Nephron progenitor cell (in vitro differentiated cells): ENCODE measurements at places on chromosomes 7 and 10.

GRCh38 chr7:39016609-39017008, 38.9 kb downstream of the POU6F2 start:
- H3K4me1 ChIP-seq, result no peaks in the 10 kb centered on the region
- peaks cover 5% of the 10 kb centered on the region for H3K36me3 ChIP-seq
- no peak for DNase-seq
- H3K27ac ChIP-seq, result no peak overlapping the region

DNA sequence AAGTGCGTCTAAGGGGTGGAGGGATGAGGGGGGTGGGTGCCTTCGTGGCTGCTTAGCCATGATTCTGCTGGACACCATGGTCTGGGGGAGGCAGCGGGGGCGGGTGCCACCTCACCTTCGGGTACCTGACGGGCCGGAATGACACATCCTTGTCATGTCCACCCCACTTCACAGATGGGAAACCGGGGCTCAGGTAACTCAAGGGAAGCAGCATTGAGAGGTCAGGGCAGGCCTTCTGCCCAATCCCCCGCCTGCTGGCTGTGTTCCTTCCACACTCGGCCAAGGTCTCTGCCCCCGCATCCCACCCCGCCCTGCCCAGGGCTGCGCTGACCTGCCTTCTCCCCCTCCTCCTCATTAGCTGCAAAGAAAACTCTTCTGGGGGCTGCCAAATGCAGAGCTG, 598.0 kb downstream of the PTPRN2 start:
- H3K4me3 ChIP-seq, result no peak overlapping the region
- H3K27ac ChIP-seq, result no peak overlapping the region
- H3K36me3 ChIP-seq, result no peaks in the 10 kb centered on the region
- peaks cover 16% of the 10 kb centered on the region for H3K27me3 ChIP-seq

DNA sequence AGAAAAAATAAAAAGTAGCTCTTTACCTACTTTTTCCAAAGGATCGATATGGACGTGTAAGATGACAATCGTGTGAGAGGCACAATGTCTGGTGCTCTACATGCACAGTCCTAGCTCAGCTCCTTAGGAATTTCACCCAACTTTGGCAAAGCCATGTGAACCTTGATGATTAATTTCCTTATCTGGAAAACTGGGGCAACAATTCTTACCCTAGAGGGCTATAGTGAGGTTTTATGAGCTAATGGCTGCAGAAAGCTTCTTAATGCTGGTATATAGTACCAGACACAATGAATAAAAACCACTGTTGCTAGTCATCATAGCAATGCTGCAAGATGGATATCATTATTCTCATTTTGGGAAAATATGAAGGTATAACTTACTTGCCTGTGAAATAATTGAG, 202.7 kb downstream of the PARD3 start:
- H3K4me3 ChIP-seq, result no peak overlapping the region
- H3K27ac ChIP-seq, result no peak overlapping the region
- DNase-seq, result no peak
- H3K27me3 ChIP-seq, result no peaks in the 10 kb centered on the region
- peaks cover 6% of the 10 kb centered on the region for H3K4me1 ChIP-seq

DNA sequence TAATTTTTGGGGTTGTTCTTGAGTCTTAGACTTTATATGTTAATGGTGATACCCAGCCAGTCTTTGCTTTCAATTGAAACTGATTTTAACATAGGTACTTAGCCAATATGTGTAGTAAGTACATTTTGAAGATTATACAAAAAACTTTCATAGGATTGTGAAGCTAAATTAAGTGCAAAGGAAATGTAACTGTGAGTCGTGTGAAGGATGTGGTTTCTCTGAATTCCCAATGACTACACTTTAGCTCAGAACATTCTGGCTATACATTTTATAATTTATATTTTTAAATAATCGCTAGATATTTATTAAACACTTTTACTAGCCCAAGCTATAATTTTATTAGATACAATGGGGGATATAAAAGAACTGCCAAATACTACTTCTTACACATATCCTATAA, 359.3 kb downstream of the PCLO start:
- no peak for DNase-seq
- H3K27ac ChIP-seq, result no peak overlapping the region
- H3K27me3 ChIP-seq, result no peaks in the 10 kb centered on the region
- no peaks in the 10 kb centered on the region for H3K4me1 ChIP-seq

- H3K27me3 ChIP-seq, result peaks cover 5% of the 10 kb centered on the region
Measured at GRCh38 chr7:139896288-139896687, 67.2 kb downstream of the TBXAS1 start.

- H3K36me3 ChIP-seq, result peaks cover 19% of the 10 kb centered on the region
- peak overlapping the region; percentile 31 for H3K4me3 ChIP-seq
- H3K27ac ChIP-seq, result no peak overlapping the region
- H3K4me1 ChIP-seq, result peaks cover 81% of the 10 kb centered on the region
- peaks cover 14% of the 10 kb centered on the region for H3K27me3 ChIP-seq
Measured at GRCh38 chr7:70573696-70574095, 558.2 kb upstream of the GALNT17 start.

- no peak for DNase-seq
- peaks cover 70% of the 10 kb centered on the region for H3K27me3 ChIP-seq
- H3K36me3 ChIP-seq, result no peaks in the 10 kb centered on the region
- no peak overlapping the region for H3K27ac ChIP-seq
Measured at GRCh38 chr7:151896086-151896485, 19.2 kb upstream of the PRKAG2 start.

DNA sequence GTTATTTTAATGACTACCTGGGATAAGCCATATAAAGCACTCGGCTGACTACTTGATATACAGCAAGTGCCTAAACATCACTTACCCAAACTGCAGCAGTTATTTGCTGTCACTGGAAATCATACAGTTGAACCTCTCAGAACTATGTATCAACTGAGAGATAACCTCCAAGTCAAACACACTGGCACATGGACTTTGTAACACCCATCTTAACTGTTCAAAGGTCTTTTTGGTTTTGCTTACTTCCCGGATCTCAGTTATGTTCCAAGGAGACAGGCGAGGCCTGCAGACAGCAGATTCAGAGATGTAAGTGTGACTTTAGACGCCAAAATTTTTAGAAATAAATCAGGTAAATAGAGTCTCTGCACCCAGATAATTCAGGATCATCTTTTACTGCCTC, 34.6 kb upstream of the DAGLB start:
- H3K27me3 ChIP-seq, result peaks cover 12% of the 10 kb centered on the region
- DNase-seq, result no peak
- no peak overlapping the region for H3K27ac ChIP-seq
- H3K4me3 ChIP-seq, result peak overlapping the region; percentile 92
- H3K36me3 ChIP-seq, result peaks cover 26% of the 10 kb centered on the region

GRCh38 chr7:23247603-23248335, 1.2 kb downstream of the GPNMB start:
- no peaks in the 10 kb centered on the region for H3K36me3 ChIP-seq
- no peaks in the 10 kb centered on the region for H3K4me1 ChIP-seq
- peak overlapping the region; percentile 29 for H3K27ac ChIP-seq
- peaks cover 16% of the 10 kb centered on the region for H3K27me3 ChIP-seq

DNA sequence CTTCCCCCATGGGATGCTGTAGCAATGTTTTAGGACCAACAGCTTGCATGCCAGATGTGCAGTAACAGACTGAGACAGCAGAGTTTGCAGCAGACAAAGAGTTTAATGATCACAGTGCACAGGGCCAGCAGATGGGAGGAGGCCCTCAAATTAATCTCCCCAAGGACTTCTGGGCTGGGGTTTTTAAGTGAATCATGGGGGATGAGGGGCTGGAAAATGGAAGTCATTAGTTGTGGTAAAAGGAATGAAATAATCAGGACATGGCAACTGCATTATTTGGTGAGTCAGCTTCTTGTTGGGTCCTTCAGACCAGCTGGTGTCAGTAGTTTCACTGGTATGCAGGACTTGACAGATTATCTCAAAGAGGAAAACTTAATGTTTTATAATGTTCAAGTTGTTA, 12.6 kb upstream of the NRBF2 start:
- H3K27me3 ChIP-seq, result peaks cover 11% of the 10 kb centered on the region
- H3K36me3 ChIP-seq, result peaks cover 5% of the 10 kb centered on the region
- no peak for DNase-seq
- H3K27ac ChIP-seq, result no peak overlapping the region
- H3K4me1 ChIP-seq, result peaks cover 10% of the 10 kb centered on the region

- H3K36me3 ChIP-seq, result no peaks in the 10 kb centered on the region
- peaks cover 3% of the 10 kb centered on the region for H3K27me3 ChIP-seq
- H3K4me3 ChIP-seq, result no peak overlapping the region
- H3K27ac ChIP-seq, result peak overlapping the region; percentile 7
- peaks cover 51% of the 10 kb centered on the region for H3K4me1 ChIP-seq
- DNase-seq, result no peak
Measured at GRCh38 chr10:29078919-29079318, 210.0 kb upstream of the LYZL1 start.

GRCh38 chr7:145957160-145957890, 159.3 kb upstream of the CNTNAP2 start:
- H3K4me3 ChIP-seq, result no peak overlapping the region
- H3K4me1 ChIP-seq, result no peaks in the 10 kb centered on the region
- H3K27ac ChIP-seq, result no peak overlapping the region
- no peaks in the 10 kb centered on the region for H3K27me3 ChIP-seq
- no peaks in the 10 kb centered on the region for H3K36me3 ChIP-seq

GRCh38 chr10:93820434-93820833, 62.7 kb downstream of the LGI1 start:
- peaks cover 11% of the 10 kb centered on the region for H3K4me1 ChIP-seq
- no peak overlapping the region for H3K4me3 ChIP-seq
- H3K27ac ChIP-seq, result no peak overlapping the region
- DNase-seq, result no peak
- no peaks in the 10 kb centered on the region for H3K36me3 ChIP-seq

DNA sequence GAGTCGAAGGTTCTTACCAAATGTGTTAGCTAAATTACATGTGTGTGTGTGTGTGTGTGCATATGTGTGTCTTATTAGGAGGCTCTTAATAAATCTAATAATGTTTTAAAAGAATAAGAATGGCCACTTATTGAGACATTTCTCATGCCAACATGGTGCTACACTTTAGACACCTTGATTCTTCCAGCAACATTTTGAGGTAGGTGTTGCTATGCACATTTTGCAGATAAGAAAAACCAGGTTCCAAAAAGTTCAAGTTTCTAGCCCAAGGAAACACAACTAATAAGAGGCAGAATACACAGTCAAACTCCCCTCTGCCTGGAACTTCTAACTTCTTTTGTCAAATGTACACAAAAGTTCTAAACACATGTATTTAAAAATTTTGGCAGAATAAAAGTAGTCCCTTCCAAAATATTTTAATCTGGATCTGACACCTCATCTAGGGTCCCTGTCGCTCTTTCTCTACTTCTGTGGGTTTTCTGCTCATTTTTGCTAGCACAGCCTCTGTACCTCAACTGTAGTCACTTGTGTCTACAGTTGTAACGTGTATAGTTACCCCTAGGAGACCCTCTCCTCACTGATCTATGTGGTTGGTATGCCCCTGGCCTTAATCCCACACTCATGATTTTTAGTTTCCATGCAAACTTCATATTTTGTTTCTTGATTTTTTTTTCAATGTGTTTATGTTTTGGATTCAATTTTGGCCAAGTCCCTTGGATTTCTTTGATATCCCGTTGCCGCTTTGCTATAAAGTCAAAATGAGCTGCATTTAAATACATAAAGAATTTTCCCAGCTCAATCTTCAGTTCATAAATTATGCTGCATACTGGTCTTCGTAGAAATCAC, 4.3 kb downstream of the ANKRD1 start:
- no peak for DNase-seq
- peaks cover 28% of the 10 kb centered on the region for H3K4me1 ChIP-seq
- H3K27ac ChIP-seq, result no peak overlapping the region
- peaks cover 4% of the 10 kb centered on the region for H3K27me3 ChIP-seq
- H3K36me3 ChIP-seq, result no peaks in the 10 kb centered on the region

GRCh38 chr7:15430191-15430590, 131.6 kb downstream of the AGMO start:
- no peak overlapping the region for H3K4me3 ChIP-seq
- H3K27me3 ChIP-seq, result no peaks in the 10 kb centered on the region
- peaks cover 13% of the 10 kb centered on the region for H3K4me1 ChIP-seq
- no peaks in the 10 kb centered on the region for H3K36me3 ChIP-seq
- H3K27ac ChIP-seq, result no peak overlapping the region

DNA sequence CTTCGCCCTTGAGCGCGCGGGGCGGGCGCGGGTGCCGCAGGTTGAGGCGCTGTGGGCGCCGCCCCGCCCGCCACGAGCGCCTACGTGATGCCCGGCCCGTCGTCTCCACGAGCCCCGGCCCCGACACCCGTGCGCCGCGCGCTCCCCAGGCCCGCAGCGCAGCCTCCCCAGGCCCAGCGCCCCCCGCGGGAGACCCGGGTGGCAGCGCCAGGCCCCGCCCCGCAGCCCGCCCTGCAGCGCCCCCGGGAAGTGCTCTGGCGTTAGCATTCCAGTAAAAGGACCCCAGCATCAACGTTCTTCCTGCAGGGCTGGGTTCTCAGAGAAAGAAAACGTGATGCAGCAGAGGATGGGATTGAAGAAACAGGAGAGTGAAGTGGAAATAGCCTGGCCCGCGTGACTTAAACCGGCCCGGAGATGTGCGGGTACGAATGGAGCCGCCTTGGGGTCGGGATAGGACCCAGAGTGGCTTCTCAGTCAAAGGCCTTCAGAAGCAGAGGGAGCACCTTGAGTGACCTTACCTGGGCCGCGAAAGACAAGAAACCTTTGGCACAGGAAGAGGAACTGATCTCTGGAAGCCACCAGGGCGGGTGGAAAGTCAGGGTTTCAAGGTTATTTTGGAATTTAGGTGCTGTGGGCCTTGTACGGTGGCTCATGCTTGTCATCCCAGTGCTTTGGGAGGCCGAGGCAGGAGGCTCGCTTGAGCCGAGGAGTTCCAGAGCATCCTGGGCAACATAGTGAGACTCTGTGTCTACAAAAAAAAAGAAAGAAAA, 1.8 kb downstream of the PFKP start:
- DNase-seq, result peak; percentile 58
- peaks cover 29% of the 10 kb centered on the region for H3K36me3 ChIP-seq
- H3K4me3 ChIP-seq, result peak overlapping the region; percentile 83

- no peaks in the 10 kb centered on the region for H3K36me3 ChIP-seq
- H3K4me3 ChIP-seq, result no peak overlapping the region
- no peak overlapping the region for H3K27ac ChIP-seq
- H3K27me3 ChIP-seq, result peaks cover 3% of the 10 kb centered on the region
- peaks cover 9% of the 10 kb centered on the region for H3K4me1 ChIP-seq
Measured at GRCh38 chr7:16491148-16491547, 25.6 kb upstream of the SOSTDC1 start.
